ENCODE measurements at places on chromosomes 3 and 15. TPM values are rescaled to one million over a fixed set of nuclear protein-coding genes. Genes with fewer than 3 reads are reported as not detected.

Gene CPB1
- not detected for total RNA-seq

Gene PRR20G
- total RNA-seq: not detected

GRCh38 chr3:183220828-183221227 lies 32.2 kb upstream of the B3GNT5 start:
- no peak for DNase-seq

Gene CHCHD6
- total RNA-seq: 18.5 TPM

GRCh38 chr3:111714305-111714704 lies 119.2 kb upstream of the ZBED2 start:
- no peak for DNase-seq

GRCh38 chr15:82804575-82804949 lies 1.3 kb downstream of the FSD2 start:
- no peak for DNase-seq

Gene NR2F2
- not detected for total RNA-seq

Measured in activated CD4-positive, alpha-beta T cell treated with anti-CD3 and anti-CD28 coated beads, Interleukin-2, amount 10 ng/mL, durations not matched to agents 24 days and 14 days (primary cell).